Activated T-helper 17 cell treated with anti-CD3 and anti-CD28 coated beads, Interleukin-2, amount 50 U/mL, for 72 hours (primary cell): ENCODE measurements at places on chromosomes 11 and 22.

- peaks cover 94% of the 10 kb centered on the region for H3K36me3 ChIP-seq
- H3K4me3 ChIP-seq = peak overlapping the region; percentile 92
- H3K4me1 ChIP-seq = peaks cover 78% of the 10 kb centered on the region
- peak overlapping the region; percentile 99 for H3K27ac ChIP-seq
- ATAC-seq = peak; percentile 34
- H3K27me3 ChIP-seq = no peaks in the 10 kb centered on the region
These were observed 10.4 kb upstream of the AHNAK start for GRCh38 chr11:62556875-62557631.

DNA sequence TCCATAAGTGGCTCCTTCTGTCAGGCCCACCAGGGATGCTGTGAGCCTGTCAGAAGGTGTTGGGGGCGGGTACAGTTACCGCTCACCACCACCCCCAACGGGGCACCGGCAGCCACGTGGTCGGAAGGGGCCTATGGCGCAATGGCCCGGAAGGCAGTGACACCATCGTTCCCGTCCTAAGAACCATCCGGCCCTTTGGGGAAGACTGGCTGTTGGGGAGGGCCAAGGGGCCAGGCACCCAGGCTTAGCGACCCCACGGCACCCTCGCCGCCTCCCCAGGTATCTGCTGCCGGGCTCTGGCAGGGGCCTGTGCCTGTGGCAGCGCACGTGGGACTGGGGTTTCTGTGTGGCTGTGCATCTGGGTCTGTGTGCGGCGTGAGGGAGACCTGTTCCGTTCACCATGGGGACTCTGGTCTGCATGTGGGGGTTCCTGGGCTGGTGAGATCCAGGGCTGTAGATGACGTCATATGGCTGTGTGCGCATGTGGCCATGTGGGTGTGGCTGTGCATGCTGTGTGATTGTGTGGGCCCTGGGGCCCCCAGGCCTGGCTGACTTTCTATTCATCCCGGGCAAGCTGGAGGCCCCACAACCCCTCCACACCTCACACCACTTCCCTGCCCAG, 717 bp downstream of the OSM start:
- H3K27ac ChIP-seq = peak overlapping the region; percentile 93
- peak overlapping the region; percentile 95 for H3K4me3 ChIP-seq
- peaks cover 29% of the 10 kb centered on the region for H3K4me1 ChIP-seq
- peaks cover 89% of the 10 kb centered on the region for H3K36me3 ChIP-seq
- peak; percentile 68 for ATAC-seq
- no peaks in the 10 kb centered on the region for H3K27me3 ChIP-seq

DNA sequence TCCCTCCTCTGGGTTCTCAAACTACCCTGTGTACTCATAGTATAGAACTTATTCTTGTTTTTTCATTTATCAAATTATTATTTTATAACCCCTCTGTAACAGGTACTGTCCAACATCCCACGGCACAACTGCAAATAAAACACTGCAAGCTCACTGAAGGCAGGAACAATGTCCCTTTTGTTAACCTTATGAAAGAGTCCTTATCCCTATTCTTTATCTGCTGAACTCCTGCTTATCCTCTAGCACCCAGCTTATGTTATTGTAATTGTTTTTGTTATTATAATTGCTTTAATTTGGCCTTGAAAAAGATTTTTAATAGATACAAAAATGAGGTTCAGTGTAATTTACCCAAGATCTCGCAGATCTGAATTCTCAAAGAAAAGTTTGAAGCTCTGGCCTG, 130.4 kb downstream of the MSANTD4 start:
- no peak overlapping the region for H3K27ac ChIP-seq
- H3K27me3 ChIP-seq = peaks cover 9% of the 10 kb centered on the region
- no peak overlapping the region for H3K4me3 ChIP-seq
- ATAC-seq = no peak
- no peaks in the 10 kb centered on the region for H3K36me3 ChIP-seq
- no peaks in the 10 kb centered on the region for H3K4me1 ChIP-seq

DNA sequence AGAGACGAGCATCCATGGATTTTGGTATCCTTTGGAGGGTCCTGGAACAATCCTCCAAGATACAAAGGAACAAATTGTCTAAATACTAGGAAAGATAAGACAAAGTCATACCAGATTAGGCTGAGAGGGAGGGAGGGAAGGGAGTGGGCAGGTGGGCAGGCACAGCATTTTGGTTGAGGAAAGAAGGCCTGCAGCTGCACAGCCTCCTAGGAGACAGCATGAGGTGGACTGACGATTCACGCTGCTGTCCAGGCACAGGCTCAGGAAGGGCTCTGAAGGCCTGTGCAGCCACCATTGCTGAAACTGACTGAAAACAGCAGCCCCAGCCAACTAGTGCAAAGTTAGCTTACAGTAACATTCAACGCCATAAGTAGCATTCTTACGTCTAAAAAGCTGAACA, 64.7 kb downstream of the PACSIN2 start:
- ATAC-seq = no peak
- no peak overlapping the region for H3K27ac ChIP-seq
- no peak overlapping the region for H3K4me3 ChIP-seq
- peaks cover 31% of the 10 kb centered on the region for H3K4me1 ChIP-seq

DNA sequence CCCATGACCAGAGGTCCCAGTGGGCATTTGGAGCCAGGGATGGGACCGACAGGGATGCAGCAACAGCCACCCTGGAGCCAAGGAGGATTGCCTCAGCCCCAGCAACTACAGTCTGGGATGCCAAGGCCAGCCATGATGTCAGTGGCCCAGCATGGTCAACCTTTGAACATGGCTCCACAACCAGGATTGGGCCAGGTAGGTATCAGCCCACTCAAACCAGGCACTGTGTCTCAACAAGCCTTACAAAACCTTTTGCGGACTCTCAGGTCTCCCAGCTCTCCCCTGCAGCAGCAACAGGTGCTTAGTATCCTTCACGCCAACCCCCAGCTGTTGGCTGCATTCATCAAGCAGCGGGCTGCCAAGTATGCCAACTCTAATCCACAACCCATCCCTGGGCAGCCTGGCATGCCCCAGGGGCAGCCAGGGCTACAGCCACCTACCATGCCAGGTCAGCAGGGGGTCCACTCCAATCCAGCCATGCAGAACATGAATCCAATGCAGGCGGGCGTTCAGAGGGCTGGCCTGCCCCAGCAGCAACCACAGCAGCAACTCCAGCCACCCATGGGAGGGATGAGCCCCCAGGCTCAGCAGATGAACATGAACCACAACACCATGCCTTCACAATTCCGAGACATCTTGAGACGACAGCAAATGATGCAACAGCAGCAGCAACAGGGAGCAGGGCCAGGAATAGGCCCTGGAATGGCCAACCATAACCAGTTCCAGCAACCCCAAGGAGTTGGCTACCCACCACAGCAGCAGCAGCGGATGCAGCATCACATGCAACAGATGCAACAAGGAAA, 27.3 kb upstream of the L3MBTL2 start:
- peak; percentile 18 for ATAC-seq
- peaks cover 76% of the 10 kb centered on the region for H3K36me3 ChIP-seq
- H3K4me3 ChIP-seq = no peak overlapping the region
- no peaks in the 10 kb centered on the region for H3K27me3 ChIP-seq
